ENCODE measurements at places on chromosomes 1 and 21. TPM values are rescaled to one million over a fixed set of nuclear protein-coding genes. Genes with fewer than 3 reads are reported as not detected.

GRCh38 chr1:68490046-68490651 lies 6.7 kb downstream of the DEPDC1 start:
- DNase-seq = no peak

GRCh38 chr1:161374373-161374772 lies 6.7 kb upstream of the CFAP126 start:
- no peak for DNase-seq

The LRRC39 gene
- 187 TPM for total RNA-seq

DNA sequence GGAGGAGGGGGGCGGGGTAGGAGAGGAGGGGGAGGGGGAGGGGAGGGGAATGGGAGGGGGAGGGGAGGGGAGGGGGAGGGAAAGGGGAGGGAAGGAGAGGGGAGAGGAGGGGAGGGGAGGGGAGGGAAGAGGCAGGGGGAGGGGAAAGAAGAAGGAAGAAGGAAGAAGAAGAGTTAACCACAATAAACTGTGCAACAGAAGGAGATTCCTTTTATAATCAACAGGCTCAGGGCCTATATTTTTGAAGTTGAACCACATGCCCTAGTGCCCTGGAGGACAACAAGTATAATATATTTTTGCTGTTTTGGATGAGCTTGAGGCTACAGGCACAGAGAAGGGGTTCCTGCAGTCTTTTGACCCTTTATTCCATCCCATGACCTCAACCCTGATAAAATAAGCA lies 228.2 kb upstream of the IRF2BP2 start:
- DNase-seq = no peak

- no peak for DNase-seq
Measured at GRCh38 chr1:79716447-79716846, 709.9 kb upstream of the ADGRL4 start.
